ENCODE measurements at places on chromosomes 7 and 10. TPM values are rescaled to one million over a fixed set of nuclear protein-coding genes. Genes with fewer than 3 reads are reported as not detected.

DNA sequence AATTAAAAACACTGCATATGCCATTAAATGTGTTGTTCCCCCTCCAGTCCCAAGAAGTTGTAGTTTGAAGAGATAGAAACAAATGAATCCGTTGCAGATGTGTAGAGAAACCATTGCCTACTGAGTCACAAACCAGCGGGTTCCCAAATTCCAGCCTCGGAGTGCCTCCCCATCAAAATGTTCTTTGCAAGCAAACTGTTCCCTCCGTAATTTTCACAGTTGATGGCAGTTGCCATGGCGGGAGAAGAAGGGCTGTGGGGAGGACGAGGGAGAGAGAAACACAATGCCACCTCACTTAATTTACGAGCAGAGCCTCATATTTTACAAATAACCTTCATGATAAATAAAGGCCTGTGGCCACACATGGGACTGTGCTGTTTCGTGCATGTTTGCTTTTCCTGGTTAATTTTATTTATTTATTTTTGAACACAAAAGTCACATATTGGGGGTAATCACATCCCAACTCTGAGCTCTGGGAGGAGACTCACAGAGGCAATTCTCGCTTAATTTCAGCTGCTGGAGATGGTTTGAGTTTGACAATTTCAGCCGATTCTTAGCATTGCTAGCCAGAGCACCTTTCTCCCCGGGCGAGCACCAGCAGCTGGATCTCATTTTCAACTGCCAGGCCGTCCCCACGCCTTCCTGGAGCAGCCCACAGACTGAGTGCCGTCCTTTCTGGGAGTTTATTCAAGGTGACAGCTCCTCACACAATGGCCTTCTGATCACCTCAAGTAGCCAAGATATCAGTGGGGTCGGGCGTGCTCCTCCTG is 1084.2 kb downstream of the KCNMA1 start:
- no peaks in the 10 kb centered on the region for H3K4me1 ChIP-seq
- no peak overlapping the region for H3K4me3 ChIP-seq
- no peak overlapping the region for H3K27ac ChIP-seq
- H3K36me3 ChIP-seq = no peaks in the 10 kb centered on the region
- DNase-seq = no peak
- peaks cover 4% of the 10 kb centered on the region for H3K27me3 ChIP-seq

- no peak for DNase-seq
- no peaks in the 10 kb centered on the region for H3K27me3 ChIP-seq
- H3K36me3 ChIP-seq = peaks cover 53% of the 10 kb centered on the region
- peaks cover 25% of the 10 kb centered on the region for H3K4me1 ChIP-seq
- H3K4me3 ChIP-seq = no peak overlapping the region
Observed at GRCh38 chr7:7212612-7213011, 30.3 kb downstream of the C1GALT1 start.

GRCh38 chr7:17460665-17461064 is 162.2 kb downstream of the AHR start:
- no peak overlapping the region for H3K27ac ChIP-seq
- H3K4me1 ChIP-seq = peaks cover 10% of the 10 kb centered on the region
- DNase-seq = no peak
- H3K36me3 ChIP-seq = peaks cover 3% of the 10 kb centered on the region
- no peaks in the 10 kb centered on the region for H3K27me3 ChIP-seq

GRCh38 chr7:87413951-87414793 is 61.3 kb downstream of the ABCB4 start:
- H3K27me3 ChIP-seq = no peaks in the 10 kb centered on the region
- no peak overlapping the region for H3K4me3 ChIP-seq
- no peak for DNase-seq
- no peak overlapping the region for H3K27ac ChIP-seq

GRCh38 chr7:75914655-75915415 is at the start of gene POR:
TSS of gene POR (plus strand) at chr7:75915155. CDS start at chr7:75954002, 38,847 bp downstream.
- H3K4me3 ChIP-seq = peak within 1 kb of the TSS; percentile 87
- H3K4me1 ChIP-seq = peaks cover 28% of the 10 kb centered on the region
- H3K27ac ChIP-seq = peak within 1 kb of the TSS; percentile 93

- no peak overlapping the region for H3K4me3 ChIP-seq
- peaks cover 10% of the 10 kb centered on the region for H3K27me3 ChIP-seq
- DNase-seq = no peak
- H3K4me1 ChIP-seq = peaks cover 6% of the 10 kb centered on the region
- H3K36me3 ChIP-seq = peaks cover 1% of the 10 kb centered on the region
- H3K27ac ChIP-seq = peak overlapping the region; percentile 20
Observed at GRCh38 chr10:3178042-3178441, 5.5 kb upstream of the PITRM1 start.

DNA sequence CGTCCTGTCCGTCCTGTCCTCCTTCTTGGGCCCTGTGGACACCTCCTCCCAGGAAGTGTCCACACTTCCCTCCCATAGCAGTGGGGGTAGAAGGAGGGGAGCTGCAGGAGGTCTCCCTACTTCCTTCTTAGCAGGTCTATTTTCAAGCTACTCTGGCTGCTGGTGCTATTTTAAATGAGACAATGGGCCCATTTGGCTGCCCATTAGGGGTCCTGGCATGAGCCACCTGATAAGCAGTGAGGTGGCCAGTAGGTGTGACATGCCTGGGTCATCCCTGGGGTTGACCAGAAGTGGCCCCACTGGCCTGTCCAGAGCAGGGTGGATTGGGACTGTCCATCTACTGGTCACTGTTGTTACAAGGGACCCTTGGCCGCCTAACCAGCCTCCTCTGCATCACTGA is 75.2 kb downstream of the COL13A1 start:
- peaks cover 12% of the 10 kb centered on the region for H3K27me3 ChIP-seq
- H3K4me3 ChIP-seq = no peak overlapping the region
- no peak overlapping the region for H3K27ac ChIP-seq
- H3K4me1 ChIP-seq = no peaks in the 10 kb centered on the region
- no peak for DNase-seq

Gene OR2A12
- not detected for total RNA-seq

Gene WDR86
- not detected for total RNA-seq

Gene EPHA1
- total RNA-seq = 2.3 TPM
